ENCODE measurements at places on chromosomes 7 and 10.

GRCh38 chr10:77505431-77506334, 131.9 kb downstream of the KCNMA1 start:
- no peak for DNase-seq

DNA sequence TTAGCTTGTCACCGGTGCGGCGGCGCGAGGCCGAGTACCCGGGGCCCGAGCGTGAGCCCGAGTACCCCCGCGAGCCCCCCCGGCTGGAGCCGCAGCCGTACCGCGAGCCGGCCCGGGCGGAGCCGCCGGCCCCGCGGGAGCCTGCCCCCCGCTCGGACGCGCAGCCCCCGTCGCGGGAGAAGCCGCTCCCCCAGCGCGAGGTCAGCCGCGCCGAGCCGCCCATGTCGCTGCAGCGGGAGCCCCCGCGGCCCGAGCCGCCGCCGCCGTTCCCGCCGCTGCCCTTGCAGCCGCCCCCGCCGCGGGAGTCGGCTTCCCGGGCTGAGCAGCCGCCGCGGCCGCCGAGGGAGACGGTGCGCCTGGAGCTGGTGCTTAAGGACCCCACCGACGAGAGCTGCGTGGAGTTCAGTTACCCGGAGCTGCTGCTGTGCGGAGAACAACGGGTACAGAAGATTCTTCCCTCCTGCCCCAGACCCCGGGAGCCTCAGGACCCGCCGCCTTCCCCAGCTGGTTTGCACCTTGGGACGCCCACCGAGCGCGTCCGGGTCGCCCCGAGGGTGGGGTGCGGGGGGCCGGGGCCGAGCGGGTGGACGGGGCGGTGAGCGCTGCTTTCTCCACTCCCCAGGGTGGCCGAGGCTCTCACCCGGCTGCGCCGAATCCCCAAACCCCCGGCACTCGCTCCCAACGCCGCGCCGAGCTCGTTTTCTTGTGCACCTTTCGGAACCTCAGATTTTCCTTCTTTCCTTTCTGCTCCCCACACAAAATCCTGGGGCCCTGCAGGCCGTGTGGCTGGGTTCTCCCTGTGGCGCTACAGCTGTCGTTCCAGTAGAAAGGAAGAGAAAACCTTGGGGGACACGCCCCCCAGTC, 708 bp downstream of the UBN2 start:
- DNase-seq: peak; percentile 42

- DNase-seq: no peak
Observed at GRCh38 chr7:98559958-98560357, 57.1 kb upstream of the NPTX2 start.

GRCh38 chr10:31650010-31650409, 278.6 kb downstream of the ARHGAP12 start:
- DNase-seq: peak; percentile 73

DNA sequence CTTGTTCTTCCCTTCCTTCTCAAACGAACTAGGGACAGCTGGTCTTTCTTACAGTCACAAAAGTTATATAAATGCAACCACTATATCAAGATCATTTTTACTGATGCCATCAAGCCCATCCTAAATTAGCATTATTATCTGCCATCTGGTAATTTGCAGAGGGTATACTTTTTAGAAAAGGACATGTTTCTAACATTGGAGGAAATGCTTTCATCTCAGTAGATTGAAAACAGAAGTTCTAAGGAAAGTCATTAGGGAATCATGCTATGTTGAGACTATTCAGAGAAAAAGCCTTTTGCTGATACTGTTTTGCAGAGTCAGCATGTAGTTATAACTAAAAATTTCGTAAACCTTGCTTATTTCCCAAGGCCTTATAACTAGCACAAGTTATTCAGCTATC, 146.7 kb downstream of the WNT2 start:
- DNase-seq: no peak

GRCh38 chr7:73706126-73707044, 13.1 kb downstream of the STX1A start:
- DNase-seq: no peak

DNA sequence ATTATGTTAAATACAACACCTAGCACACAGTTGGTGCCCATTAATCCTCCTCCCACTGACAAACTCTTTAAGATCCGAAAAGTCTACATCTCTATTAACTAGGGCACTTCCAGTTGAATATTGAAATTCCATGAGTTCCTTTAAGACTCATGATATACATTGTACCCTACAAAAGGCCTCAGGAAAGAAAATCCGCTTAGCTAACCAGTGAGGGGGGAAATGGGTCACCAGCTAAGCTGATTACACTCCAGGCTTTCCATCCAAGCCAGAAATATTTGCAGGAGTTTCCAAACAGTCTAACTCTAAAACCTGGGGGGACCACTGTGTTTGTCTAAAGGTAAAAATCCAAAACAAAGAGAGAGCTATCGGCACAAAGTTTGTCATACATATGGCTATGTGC, 1.3 kb upstream of the LRIT2 start:
- DNase-seq: no peak

DNA sequence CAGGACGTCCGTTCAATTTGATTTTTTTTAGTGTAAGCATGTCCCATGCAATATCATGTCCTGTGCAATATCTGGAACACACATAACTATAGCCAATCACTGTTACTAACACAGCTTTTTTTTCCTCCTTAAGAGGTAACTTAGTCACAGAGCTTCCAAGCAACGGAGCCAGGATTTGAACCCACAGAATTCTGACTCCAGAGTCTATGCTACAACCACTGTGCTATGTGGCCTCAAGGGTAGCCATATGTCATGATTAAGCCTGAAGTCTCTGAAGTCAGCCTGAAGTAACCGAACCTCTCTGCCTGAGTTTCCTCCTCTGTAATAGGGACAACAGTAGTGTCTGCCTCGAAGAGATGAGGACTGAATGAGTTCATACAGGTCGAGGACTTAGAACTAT, 42.2 kb upstream of the TCF7L2 start:
- DNase-seq: no peak

DNA sequence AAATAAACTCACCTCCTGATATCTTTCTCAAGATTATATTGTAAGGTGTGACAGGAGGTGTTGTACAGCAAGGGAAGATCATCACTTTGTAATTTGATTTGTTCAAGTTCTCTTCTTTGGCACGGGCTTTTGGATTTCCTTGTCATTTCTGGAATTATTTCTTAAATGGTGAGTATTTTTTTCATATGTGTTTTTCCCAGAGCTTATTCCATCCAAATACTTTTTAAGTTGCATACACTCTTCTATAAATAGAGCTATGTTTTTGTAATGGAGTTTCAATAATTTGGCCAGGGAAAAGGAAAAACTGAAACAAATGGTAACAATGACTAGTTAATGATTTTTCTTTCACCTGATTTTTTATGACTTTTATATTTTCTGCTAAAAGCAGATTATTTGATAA, 92.5 kb downstream of the CFAP58 start:
- no peak for DNase-seq

- DNase-seq: no peak
Observed at GRCh38 chr7:40749877-40750276, 615.1 kb downstream of the SUGCT start.

GRCh38 chr10:9140373-9140772, 1085.9 kb downstream of the GATA3 start:
- DNase-seq: no peak

DNA sequence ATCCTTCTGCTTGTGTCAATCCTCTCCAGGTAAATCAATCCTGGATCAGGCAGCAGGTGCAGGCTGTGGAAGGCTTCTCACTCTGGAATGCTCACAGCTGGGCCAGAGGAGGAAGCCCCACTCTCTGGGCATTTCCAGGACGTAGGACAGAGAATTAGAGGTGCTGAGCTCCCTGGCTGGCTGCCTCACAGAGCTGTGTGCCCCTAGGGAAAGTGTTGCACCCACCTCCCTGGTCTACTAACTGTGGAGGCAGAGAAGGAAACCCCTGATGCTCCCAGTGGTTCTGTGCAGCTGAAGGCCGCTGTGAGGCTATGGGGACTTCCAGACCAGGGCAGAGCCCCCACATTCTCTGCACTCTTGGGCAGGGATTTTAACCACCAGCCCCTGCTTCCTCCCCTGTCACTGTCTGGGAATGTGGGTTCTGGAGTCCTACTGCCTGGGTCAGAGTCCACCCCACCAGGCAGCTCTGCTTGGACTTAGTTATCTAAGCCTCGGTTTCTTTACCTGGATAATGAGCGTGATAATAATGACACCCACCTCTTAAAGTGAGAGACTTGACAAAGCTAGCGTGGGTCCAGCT, 73.5 kb upstream of the EEPD1 start:
- DNase-seq: no peak

- DNase-seq: no peak
Observed at GRCh38 chr10:119502209-119502608, 40.3 kb downstream of the RGS10 start.

- no peak for DNase-seq
Observed at GRCh38 chr10:86225103-86225782, 141.4 kb downstream of the GRID1 start.

DNA sequence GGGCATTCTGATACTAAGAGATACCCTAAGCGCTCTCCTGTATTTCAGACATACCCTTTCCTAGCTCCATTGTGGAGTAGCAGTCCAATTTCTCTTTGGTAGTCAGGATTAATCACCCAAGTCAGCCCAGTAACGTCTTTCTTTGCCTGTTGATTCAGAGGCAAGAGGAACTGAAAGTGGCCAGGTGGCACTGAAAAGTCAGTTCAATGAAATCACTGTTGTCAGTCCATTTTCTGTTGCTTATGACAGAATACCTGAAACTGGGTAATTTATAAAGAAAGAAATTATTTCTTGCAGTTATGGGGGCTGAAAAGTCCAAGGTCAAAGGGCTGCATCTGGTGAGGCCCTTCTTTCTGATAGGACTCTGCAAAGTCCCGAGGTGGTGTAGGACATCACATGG, 40.2 kb downstream of the ANKRD61 start:
- DNase-seq: no peak

- no peak for DNase-seq
Observed at GRCh38 chr10:14356921-14357320, 26.2 kb upstream of the FRMD4A start.

- DNase-seq: no peak
Observed at GRCh38 chr7:142461437-142461836, 203.6 kb upstream of the PRSS58 start.

- DNase-seq: no peak
Observed at GRCh38 chr10:1365540-1366321, 309.5 kb downstream of the WDR37 start.

DNA sequence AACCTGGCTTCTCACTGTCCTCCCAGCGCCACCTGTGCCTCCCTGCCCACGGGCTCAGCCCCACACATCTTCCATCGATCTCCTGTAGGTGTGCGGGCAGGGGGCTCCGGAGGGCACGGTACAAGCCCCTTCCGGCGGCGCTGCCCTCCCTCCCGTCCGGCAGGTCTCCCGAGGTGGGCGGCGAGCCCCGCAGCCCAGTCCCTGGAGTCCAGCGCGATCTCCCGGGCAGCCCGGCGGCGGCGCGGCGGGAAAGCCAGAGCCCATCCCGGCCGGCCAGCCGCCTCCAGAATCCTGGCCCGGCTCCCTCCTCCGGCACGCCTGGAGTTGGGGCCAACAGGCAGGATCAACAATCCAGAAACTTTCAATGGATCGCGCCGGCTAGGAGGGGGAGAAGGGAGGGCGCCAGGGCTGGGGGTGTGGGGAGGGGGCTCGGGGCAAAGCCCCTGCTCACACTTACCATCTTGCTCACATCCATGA, 100.1 kb downstream of the HIP1 start:
- peak; percentile 62 for DNase-seq

- DNase-seq: no peak
Observed at GRCh38 chr7:114925434-114925833, 3.5 kb downstream of the MDFIC start.

GRCh38 chr7:139112741-139113250, 3.3 kb upstream of the ZC3HAV1 start:
- DNase-seq: no peak

- DNase-seq: no peak
Observed at GRCh38 chr10:3926675-3927525, 141.9 kb upstream of the KLF6 start.

DNA sequence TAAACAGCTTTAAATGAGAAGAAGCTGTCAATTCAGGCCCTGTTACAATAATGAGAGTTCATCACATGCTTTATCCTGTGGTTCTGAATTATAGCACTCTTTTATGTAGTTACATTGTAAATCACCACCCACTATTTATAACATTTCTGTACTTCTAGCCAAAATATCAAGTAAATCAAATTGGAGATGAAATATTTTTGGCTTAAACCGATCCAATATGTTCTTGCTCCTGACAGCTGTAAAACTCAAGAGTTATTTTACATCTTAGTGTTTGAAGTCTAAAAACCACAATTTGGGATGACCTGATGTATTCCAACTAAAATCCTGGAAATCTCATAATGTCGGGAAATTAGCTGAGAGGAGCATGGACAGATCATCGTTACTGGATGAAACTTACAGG, 371.2 kb upstream of the LRRN3 start:
- DNase-seq: no peak
